WTC11 (cell line): ENCODE measurements at places on chromosomes 6 and 20. TPM values are rescaled to one million over a fixed set of nuclear protein-coding genes. Genes with fewer than 3 reads are reported as not detected.

BMP7 gene
- total RNA-seq: 39.1 to 40.7 TPM (median 40.0 TPM) in 3 replicates

GRCh38 chr6:158213925-158214674 lies 46.0 kb downstream of the GTF2H5 start:
- H3K36me3 ChIP-seq: peaks cover 13% of the 10 kb centered on the region
- DNase-seq: peak; percentile 66
- H3K4me1 ChIP-seq: no peaks in the 10 kb centered on the region
- no peak overlapping the region for H3K27ac ChIP-seq
- 0 out of 2 replicates have a peak, but pooled peaks cover 5% of the 10 kb centered on the region for H3K27me3 ChIP-seq

DYNLT2 gene
- 1.3 to 1.7 TPM (median 1.5 TPM) in 3 replicates for total RNA-seq

PMEPA1 gene
- 29.8 to 40.6 TPM (median 31.0 TPM) in 3 replicates for total RNA-seq

DNA sequence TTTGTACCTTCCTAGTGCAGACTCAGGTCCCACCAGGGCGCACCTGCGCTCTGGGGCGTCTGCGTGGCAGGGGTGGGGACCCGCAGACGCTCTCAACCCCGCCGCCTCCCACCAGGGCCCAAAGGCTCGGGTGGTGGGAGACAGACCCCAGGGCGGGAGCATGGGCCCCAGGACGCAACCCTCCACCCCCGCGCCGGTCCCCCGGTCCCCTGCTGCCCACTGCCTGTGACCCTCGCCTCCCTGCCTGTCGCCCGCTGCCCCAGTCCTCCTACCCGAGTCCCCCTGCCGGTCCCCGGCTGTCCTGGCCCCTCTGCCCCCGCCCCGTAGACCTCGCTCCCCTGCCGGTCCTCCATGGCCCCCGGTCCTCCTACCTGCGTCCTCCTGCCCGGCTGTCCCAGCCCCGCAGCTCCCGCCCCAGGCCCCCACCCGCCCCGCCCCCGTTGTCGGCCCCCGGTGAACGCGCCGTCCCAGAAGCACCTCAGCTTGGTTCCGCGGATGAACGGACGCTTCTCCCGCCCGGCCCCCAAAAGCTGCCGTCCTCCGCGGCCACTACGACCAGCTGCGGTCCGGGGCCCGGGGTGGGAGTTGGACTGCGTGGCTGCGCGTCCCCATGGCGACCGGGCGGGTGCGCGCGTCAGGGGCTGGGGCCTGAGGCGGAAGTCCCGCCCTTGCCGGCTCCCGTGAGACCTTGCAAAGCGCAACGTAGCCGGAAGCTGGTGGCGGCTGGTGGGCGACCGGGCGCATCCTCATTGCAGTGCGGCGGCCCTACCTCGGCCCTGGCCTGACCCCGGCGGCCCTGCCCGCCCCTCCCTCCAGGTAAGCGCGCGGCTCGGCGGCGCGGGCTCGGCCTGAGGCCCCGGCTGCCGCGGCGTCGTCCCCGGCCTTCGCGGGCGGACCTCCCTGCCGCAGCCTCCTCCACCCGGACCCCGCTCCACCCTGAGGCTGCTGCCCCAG lies at the start of gene ARFGAP1:
TSS of gene ARFGAP1 (plus strand) at position 709 of the 954 bp plus-strand sequence. CDS start 2,768 bp downstream, outside the sequence.
- H3K27ac ChIP-seq: peak within 1 kb of the TSS; percentile 94
- H3K4me3 ChIP-seq: peak within 1 kb of the TSS; percentile 92
- no peaks in the 10 kb centered on the region for H3K27me3 ChIP-seq
- H3K36me3 ChIP-seq: peaks cover 12% of the 10 kb centered on the region
- peak; percentile 92 for DNase-seq
- peaks cover 16% of the 10 kb centered on the region for H3K4me1 ChIP-seq

- H3K27ac ChIP-seq: no peak overlapping the region
- DNase-seq: no peak
- no peaks in the 10 kb centered on the region for H3K36me3 ChIP-seq
- H3K27me3 ChIP-seq: no peaks in the 10 kb centered on the region
Observed at GRCh38 chr6:51387907-51388306, 569.2 kb downstream of the TFAP2B start.

BPIFB1 gene
- 0.09 to 0.11 TPM in 2 of 3 replicates, not detected in the other for total RNA-seq

GMDS gene
- 35.0 to 41.2 TPM (median 38.8 TPM) in 3 replicates for total RNA-seq

- H3K4me1 ChIP-seq: 0 out of 2 replicates have a peak, but pooled peaks cover 4% of the 10 kb centered on the region
- H3K36me3 ChIP-seq: no peaks in the 10 kb centered on the region
- no peak for DNase-seq
- no peak overlapping the region for H3K4me3 ChIP-seq
- no peak overlapping the region for H3K27ac ChIP-seq
Observed at GRCh38 chr6:126696921-126697693, 357.2 kb downstream of the CENPW start.

PCK1 gene
- 0.17 to 0.30 TPM (median 0.21 TPM) in 3 replicates for total RNA-seq

DNA sequence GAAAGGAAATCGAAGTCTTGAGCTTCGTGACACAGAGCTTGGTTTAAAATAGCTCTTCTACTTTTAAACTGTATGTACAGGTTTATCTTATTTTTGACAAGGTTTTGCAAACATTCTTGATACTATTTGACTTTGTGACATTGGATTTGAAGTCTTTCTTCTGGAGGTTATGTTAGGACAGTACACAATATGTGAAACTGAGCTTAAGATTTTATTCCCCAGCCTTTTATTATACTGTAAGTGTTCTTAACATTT lies 95.2 kb upstream of the BTBD3 start:
- no peaks in the 10 kb centered on the region for H3K4me1 ChIP-seq
- no peak for DNase-seq
- no peak overlapping the region for H3K27ac ChIP-seq
- H3K36me3 ChIP-seq: no peaks in the 10 kb centered on the region
- no peak overlapping the region for H3K4me3 ChIP-seq
- peaks cover 75% of the 10 kb centered on the region for H3K27me3 ChIP-seq

- H3K4me3 ChIP-seq: no peak overlapping the region
- no peak for DNase-seq
- H3K27ac ChIP-seq: no peak overlapping the region
- H3K27me3 ChIP-seq: no peaks in the 10 kb centered on the region
- peaks cover 14% of the 10 kb centered on the region for H3K4me1 ChIP-seq
- no peaks in the 10 kb centered on the region for H3K36me3 ChIP-seq
Observed at GRCh38 chr6:44705596-44705995, 318.1 kb downstream of the CDC5L start.
